ENCODE measurements at places on chromosomes 16 and 17.

GRCh38 chr16:30902029-30902972, 5.9 kb downstream of the CTF1 start:
- peak; percentile 51 for DNase-seq

DNA sequence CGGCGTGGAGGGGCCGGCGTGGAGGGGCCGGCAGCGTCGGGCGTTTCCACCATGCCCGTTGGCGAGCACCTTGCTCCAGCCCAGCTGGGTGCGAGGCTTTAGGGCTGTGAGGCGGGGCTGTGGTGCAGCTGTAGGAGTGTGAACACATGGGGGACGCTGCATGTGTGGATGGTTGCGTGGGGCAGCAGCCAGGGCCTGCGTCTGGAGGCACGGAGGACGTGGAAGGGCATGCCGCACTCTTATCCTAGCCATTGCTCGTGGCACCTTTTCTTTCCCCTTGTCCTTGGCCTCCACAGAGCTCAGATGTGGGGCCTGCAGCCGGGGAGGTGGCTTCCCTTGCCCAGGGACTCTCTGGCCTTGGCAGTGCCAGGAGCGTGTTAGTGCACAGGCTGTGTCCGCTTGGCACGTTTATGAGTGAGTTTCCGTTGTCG, 47.8 kb downstream of the PDPK1 start:
- no peak for DNase-seq

DNA sequence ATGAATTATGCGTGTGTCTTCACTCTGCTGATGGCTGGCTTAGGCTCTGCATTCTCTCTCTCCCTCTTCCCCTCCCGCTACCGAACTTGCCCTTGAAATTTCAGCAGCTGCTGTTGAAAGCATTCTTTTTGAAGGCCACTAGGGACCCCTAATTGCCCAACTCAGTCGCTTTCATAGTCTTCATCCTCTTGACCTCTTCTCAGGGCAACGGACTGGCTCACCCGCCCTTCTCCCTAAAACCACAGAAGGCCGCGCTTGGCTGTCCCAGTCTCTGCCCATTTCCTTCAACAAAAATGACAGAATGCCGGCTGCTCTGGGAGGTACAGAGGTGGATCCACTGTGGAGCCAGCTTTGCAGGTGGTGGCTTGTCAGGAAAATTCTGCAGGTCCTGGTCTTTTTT, 21.0 kb upstream of the FMNL1 start:
- DNase-seq, result no peak

DNA sequence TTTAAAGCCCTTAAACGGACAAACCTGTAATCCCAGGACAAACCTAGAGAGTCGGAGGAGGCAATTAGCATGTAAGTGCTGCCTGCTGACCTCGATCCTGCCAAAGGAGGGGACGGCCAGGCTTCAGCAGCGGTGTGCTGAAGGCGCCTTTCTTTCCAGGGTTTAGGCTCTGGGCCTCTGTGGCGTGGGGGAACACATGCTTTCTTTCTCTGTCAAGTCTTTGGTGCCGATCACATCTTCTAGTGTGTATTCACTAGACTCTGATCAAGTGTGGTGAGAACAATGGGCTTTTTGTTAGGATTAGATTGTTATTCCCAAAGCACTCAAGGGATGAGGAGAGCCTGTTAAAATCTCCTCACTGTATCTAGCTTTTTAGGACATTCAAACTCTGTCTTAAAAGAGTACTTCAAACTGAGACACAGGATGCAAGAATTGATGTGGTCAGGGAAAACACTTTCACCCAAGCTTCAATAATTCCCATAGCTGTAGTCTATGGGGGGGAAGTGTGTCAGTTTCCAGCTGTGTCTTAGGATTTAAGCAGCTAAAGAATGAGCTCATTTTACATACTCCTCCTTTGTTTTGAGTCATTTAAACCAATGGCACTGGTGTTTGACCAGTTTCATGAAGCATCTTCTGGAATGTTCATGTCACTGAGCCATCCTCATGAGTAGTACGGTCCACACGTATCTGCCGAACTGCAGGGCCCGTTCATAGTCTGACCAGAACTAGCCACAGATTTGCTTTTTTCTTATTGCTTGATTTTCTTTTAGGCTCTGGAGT, 51.2 kb downstream of the RPA1 start:
- DNase-seq, result no peak

DNA sequence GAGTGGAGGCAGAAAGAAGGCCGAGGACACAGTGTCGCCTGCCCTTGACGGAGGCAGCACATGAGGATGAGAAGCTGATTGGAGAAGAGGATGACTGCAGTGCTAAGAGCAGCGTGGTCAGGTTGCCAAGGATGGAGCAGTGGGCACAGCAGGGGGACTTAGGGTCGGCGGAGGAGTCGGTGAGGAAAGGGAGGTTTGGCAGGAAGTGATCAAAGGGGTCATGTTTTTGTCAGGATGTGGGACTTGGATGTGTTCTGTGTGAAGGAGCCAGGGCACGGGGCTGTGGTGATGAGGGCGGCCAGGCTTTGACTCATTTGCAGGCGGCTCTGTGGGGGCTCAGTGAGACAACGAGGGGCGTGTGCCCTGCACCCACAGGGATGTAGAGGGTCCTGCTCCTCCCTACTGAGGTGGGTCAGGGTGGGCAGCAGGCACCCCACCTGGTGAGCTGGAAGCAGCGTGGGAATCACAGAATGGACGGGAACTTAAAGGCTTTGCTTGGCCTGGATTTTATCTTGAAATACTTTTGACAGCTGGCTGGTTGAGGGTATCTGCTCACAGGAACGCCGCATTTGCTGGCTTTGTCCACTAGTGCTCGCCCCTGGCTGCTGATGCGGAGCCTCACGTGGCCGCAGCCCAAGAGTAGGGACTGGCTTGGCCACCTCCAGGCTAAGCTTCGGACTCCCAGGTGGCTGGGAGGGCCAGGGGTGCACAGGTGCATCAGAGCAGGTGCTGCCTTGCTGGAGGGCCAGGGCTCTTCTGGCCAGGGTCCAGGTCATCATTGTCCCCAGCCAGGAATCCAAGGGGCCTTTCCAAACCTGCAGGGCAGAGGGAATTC, 6.0 kb downstream of the MPG start:
- DNase-seq, result no peak

- DNase-seq, result no peak
Observed at GRCh38 chr17:82056729-82057621, 5.3 kb downstream of the GPS1 start.

DNA sequence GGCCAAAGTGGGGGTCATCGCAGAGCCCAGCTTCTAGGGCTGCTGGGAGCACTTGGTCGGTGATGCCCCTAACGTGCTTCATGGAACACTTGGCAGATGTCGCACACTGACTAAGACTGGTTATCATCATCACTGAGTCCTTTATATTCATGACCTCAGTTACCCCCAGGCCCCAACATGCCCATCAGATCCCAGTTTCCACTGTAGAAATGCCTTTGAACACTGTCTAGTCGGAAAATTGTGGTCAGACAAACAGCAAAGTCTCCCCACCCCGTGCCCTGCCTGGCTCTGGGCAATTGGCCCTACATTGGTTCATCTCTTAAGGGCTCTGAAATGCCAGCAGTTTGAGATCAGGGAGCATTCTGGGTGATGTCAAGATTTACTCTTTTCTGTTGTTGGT, 51.3 kb downstream of the NKD1 start:
- no peak for DNase-seq

DNA sequence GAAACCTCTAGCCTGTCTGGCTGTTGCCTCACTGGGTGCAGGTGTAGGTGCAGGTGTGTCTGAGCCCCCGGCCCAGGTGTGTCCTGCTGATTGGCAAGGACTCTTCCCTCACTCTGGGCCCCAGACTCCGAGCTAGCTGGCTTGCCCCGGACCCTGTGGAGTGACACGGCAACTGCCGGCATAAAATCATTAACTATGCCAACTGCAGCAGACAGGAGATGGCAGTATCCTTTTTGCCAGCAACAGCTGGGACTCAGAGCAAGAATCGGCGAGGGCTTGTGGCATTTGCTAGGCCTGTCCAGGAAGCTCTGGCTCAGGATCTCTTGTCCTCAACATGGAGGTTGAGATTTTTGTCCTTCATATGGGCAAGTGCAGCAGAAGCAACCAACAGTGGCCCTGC, 20.8 kb downstream of the CIAPIN1 start:
- no peak for DNase-seq

- peak; percentile 35 for DNase-seq
Observed at GRCh38 chr17:59329176-59330052, 2.0 kb upstream of the YPEL2 start.

All from stimulated activated naive B cell treated with anti-CD40 and anti-IgM and Interleukin-4, amounts not matched to agents 10 μg/mL and 1 μg/mL and 100 μg/mL, for 72 hours (primary cell).